ENCODE measurements at places on chromosomes 16 and 17. TPM values are rescaled to one million over a fixed set of nuclear protein-coding genes. Genes with fewer than 3 reads are reported as not detected.

The CD300H gene
- total RNA-seq = not detected

The PERCC1 gene
- total RNA-seq = not detected

The DUS2 gene
- total RNA-seq = 9.3 TPM

The TPPP3 gene
- total RNA-seq = 7.3 TPM

The RASD1 gene
- total RNA-seq = 10.1 TPM

The PLA2G10 gene
- total RNA-seq = not detected

The NPIPA7 gene
- 4.2 TPM for total RNA-seq

The TLCD3A gene
- 16.2 TPM for total RNA-seq

The FAM20A gene
- 2.8 TPM for total RNA-seq

The CA7 gene
- not detected for total RNA-seq

The RAB11FIP4 gene
- 27.8 TPM for total RNA-seq

DNA sequence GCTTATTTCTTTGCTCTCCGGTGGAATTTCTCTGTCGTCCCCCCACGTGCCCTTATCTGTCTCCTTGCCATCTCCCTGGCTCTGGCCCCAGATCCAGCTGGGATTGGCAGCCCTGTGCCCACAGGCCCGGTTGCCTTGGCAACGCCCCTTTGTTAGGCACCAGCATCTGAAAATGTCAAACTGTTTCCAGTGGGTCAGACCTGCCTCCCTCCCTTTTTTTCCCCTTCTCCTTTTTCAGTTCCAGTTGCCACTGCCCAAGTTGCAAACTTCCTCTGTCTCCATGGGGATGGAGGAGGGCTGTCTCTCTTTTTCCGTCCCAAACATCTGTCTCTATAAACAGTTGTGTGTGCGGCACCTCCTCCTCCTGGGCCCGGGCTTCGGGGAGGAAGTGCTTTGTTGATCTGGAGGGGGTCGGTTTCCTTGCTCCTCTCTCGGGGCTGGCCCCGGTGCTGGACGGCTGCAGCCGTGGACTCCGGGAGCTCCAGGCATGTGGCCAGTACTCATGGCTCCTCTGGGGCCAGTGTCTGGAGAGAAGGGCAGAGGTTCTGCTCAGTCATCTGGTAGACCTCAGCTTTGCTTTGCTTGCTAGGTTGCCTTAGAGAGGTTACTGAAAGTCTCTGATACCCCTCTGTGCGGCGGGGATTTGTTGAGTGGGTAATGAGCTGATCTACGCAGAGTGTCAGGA is 35.3 kb downstream of the SOCS3 start:
- DNase-seq = peak; percentile 63

GRCh38 chr17:7021993-7022778 is 664 bp upstream of the BCL6B start:
- DNase-seq = peak; percentile 80

DNA sequence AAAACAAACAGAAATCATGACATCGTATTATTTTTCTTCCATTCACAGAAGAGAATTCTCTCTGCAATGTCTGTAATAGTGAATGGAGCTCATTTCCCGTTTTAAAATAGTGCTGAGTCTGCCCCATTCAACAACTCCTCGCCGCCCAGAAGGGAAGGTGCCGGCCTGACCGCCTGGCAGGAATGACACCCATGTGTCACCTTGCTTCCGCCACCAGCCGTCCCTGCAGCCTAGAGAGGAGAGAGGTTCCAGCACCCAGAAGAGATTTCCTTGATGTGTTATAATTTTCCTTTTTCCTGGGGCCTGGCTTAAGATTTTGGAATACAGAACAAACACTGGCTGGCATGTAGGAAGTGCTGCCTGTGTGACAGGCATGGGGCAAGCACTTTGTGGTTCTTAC is 60.0 kb downstream of the MEAK7 start:
- no peak for DNase-seq

- no peak for DNase-seq
Measured at GRCh38 chr16:82108100-82108499, 61.9 kb downstream of the MPHOSPH6 start.

- DNase-seq = no peak
Measured at GRCh38 chr17:19937522-19937921, 40.1 kb downstream of the AKAP10 start.

DNA sequence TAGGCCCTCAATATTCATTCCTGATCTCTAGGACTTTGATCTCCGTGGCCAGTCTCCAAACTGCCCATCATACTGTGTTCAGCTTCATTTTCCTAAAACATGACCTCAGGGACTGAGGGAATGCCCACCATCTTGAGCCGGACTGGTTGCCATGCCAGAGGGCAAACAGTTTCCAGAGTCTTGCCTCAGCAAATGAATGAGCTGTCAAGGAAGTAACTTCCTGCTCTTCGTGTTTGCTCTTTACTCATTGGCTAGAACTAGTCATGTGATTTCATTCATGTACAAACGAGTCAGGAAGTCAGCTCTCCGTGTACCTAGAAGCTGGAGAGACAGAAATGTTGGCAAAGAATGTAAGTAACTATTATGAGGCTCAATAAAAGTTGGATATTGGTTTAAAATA is 50.2 kb downstream of the ANKFN1 start:
- DNase-seq = no peak

DNA sequence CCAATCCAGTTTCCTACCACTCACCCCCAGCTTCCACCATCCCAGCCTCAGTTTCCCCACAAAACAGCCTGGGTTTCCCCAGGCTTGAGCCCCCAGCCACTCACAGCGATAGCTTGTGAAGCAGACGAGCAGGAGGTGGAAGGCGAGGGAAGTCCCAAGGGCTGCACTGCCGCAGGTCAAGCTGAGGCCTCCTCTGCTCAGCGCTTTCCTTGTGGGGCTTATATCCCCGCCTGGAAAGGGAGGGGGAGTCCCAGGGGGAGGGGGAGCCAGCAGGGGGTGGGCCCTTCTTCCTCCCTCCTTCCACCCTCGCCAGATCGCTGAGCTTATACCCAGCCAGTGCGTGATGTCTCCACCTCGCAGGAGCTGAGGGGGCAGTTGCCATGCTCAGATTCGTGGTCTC is at the start of gene PYY:
Gene PYY, minus strand, starts transcription at position 195 of the 400 bp plus-strand sequence. CDS start 457 bp downstream, outside the sequence.
- DNase-seq = no peak

DNA sequence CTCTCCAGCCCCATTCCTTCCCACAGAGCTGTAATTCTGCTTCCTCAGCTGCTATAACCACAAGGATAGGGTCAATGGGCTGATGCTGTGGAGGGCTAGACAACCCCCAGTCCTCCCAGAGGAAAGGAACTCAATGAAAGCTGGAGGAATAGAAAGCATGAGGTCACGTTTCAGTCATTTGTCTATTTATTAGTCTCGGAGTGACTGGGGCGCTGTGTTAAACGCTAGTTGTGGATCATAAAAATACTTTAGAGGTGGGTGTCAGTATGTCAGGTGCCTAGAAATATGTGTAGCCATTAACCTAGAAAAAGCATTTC is 787 bp upstream of the CCL3L1 start:
- DNase-seq = no peak

- DNase-seq = no peak
Measured at GRCh38 chr17:66354981-66355380, 52.6 kb downstream of the PRKCA start.

- DNase-seq = no peak
Measured at GRCh38 chr17:75688209-75688825, 21.2 kb downstream of the SAP30BP start.

GRCh38 chr16:46612121-46612520 is 9.1 kb downstream of the SHCBP1 start:
- DNase-seq = no peak

GRCh38 chr16:4420505-4421105 is 4.2 kb upstream of the CORO7 start:
- no peak for DNase-seq

GRCh38 chr17:50871364-50871763 is 5.2 kb upstream of the TOB1 start:
- DNase-seq = no peak

DNA sequence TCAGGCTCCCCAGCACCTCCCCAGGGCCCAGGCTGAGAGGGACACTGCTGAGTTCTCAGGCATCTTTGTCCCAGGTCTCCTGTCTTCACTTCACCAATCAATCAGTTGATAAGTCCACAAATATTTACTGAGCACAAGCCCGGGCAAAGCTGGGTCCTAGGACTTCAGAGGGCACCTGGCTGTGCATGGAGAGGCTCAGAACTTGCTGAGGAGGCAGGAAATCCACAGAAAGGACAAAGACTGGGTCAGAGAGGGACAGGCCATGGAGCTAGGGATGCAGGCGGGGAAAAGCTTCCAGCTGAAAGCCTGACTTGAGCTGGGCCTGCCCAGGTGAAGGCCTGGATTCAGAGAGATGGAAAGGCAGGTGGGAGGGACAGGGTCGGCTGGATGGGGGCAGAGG is 33.2 kb upstream of the C1QL1 start:
- no peak for DNase-seq

DNA sequence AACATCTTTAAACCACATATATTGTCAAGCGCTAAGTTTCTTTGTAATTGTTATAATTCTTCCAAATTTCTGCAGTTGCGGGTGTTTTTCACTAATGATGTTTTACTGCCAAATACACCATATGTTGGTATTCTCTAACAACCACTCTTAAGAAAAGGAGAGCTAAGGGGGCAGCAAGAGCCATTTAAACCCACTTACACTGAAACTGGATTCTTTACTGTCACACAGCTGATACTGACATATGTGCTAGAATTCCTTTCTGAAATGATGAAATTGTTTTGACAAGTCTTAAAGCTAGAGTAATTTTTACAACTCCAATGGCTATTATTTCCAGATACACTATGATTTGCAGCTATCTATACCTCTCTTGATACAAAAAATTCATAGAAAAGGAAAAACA is 483.1 kb downstream of the CDH11 start:
- DNase-seq = no peak

DNA sequence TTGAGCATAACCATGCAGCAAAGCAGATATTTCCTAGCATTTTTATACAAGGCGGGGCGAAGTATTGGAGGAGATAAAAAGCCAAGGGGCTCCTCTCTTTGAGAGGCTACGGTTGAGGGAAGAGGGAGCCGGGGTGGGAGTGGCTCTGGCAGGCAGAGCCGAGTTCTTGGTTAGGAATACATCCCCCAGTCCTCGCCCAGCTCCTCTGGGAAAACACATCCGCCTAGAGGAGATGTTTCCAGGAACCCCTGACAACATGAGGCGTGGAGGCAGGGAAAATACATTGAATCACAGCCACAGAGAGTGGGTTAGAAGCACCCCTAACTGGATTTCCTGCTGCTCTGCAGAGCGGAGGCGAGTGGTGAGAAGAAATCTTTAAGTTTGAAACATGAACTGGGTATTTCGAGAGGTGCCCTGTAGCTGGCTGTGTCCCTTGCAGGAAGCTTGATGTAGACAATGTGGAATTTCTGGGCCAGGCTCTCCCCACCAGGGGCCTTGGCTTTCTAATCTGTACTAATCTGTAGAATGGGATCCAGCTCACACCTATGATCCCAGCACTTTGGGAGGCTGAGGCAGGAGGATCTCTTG is 27.3 kb downstream of the TTYH2 start:
- DNase-seq = no peak

DNA sequence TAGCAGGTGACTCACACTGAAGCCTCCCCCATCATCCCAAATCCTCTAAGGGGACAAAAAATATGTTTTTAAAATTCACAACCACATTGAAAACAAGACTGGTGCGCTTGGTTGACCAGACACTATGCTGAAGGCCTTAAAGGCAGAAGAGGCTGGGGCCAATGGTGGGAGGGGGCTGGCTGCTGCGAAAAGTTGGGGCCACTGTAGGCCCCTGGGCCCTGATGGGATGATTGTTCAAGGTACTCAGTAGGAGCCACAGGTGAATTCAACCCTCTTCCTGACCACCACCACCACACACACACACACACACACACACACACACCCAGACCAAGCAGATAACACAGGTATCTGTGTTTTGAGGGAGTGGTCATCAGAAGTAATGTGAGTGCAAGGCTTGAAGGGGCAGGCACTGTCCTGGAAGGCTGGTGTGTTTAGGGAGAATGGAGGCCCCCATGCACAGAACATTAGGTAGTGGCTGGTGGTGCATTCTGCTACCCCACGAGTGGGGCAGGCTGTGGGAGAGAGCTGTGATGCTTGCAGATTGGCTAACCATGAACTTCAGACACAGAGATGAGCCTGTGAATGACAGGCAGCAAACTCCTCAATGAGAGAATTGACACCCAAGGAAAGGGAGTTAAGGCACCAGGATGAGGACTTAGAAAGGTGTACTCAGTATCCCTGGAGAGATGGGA is 55.0 kb downstream of the NT5M start:
- DNase-seq = no peak

- no peak for DNase-seq
Measured at GRCh38 chr17:40580140-40580539, 14.9 kb upstream of the CCR7 start.

GRCh38 chr17:67466251-67466796 is 89.2 kb downstream of the PITPNC1 start:
- no peak for DNase-seq

- peak; percentile 78 for DNase-seq
Measured at GRCh38 chr17:5902181-5903140, 167.7 kb upstream of the WSCD1 start.

- no peak for DNase-seq
Measured at GRCh38 chr17:4090898-4091297, 51.9 kb downstream of the ZZEF1 start.

DNA sequence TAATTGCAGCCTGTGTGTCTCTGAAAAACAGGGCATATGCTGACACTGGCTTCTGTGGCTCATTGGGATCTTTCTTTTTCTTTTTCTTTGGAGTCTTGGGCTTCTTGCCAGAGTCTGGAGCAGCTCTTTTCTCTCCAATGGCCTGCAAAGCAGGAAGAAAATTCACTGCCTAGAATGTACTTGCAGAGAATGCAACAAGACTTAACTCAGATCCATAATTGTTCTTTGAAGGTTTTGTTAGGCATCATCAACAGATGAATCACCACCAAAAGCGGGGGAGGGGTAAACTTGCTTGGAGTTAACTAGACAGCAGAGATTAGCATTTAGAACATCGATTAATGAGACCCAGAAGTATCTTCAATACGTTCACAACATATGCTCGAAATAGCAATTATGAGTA is 100.9 kb downstream of the TOX3 start:
- no peak for DNase-seq

DNA sequence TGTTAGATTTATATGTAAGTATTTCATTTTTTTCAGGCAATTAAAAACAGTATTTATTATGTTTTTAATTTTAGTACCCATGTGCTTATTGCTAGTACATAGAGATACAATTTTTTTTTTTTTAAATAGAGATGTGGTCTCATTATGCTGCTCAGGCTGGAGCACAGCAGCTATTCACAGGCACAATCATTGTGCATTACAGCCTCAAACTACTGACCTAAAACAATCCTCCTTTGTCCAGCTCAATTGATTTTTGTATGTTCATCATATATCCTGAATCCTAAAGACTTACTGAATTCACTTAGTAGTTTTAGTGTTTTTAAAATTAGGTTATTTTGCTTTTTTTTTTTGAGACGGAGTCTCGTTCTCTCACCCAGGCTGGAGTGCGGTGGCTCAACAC is 26.3 kb downstream of the SPECC1 start:
- no peak for DNase-seq

- DNase-seq = peak; percentile 83
Measured at GRCh38 chr17:74457146-74457819, 9.2 kb upstream of the CD300A start.

DNA sequence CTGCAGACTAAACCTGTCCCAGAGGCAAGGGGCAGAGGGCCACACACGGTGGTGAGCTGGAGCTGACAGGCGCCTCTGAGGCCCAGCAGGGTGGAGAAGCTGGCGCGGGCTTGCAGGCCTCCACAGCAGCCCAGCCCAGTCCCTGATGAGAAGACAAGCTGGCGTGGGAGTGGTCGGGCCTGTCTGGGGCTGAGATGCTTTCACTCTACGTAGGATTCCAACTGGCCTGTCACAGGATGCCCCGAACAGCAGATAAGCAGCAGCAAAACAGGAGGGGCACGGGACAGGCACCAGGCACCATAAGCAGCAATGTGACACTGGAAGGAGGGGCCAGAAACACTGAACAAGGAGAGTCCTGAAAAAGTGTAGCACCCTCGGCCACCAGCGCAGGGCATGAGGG is 40.1 kb downstream of the PEMT start:
- no peak for DNase-seq

All from cerebellum (tissue), 4 donors.